Foreskin fibroblast (primary cell): ENCODE measurements at places on chromosomes 5 and 9.
A peak's percentile ranks its signal among the peaks of the same experiment; 100 is the strongest.

- DNase-seq: peak; percentile 88
These were observed 3.8 kb downstream of the CREB3 start for GRCh38 chr9:35736201-35736633.

GRCh38 chr9:71854811-71855210, 56.2 kb downstream of the ABHD17B start:
- DNase-seq: no peak

GRCh38 chr9:4371108-4371507, 71.2 kb upstream of the GLIS3 start:
- DNase-seq: peak; percentile 92

GRCh38 chr9:108751369-108751768, 104.4 kb downstream of the ACTL7B start:
- peak; percentile 37 for DNase-seq
